Purkinje cell (primary cell): ENCODE measurements at places on chromosomes 16 and 17. TPM values are rescaled to one million over a fixed set of nuclear protein-coding genes. Genes with fewer than 3 reads are reported as not detected.

ALDH3A2 gene
- polyA plus RNA-seq, result 34.1 and 49.0 TPM in 2 replicates

C16orf92 gene
- polyA plus RNA-seq, result 0.36 TPM in 2 replicates

PIMREG gene
- polyA plus RNA-seq, result 1.8 and 5.1 TPM in 2 replicates

EFCAB5 gene
- 0.51 TPM in 1 of 2 replicates, not detected in the other for polyA plus RNA-seq

SMPD3 gene
- polyA plus RNA-seq, result 0.42 and 1.3 TPM in 2 replicates

GAS2L2 gene
- polyA plus RNA-seq, result not detected in 2 replicates

TLCD3A gene
- 0.15 and 0.50 TPM in 2 replicates for polyA plus RNA-seq
